ENCODE measurements at places on chromosomes 6 and 20. TPM values are rescaled to one million over a fixed set of nuclear protein-coding genes. Genes with fewer than 3 reads are reported as not detected.
A peak's percentile ranks its signal among the peaks of the same experiment; 100 is the strongest.

The VNN1 gene
- total RNA-seq: not detected

The PAQR8 gene
- total RNA-seq: 9.2 TPM

The WFDC5 gene
- total RNA-seq: not detected

The OR2B3 gene
- not detected for total RNA-seq

The LINC00237 gene
- not detected for total RNA-seq

The RIN2 gene
- not detected for total RNA-seq

The RNF146 gene
- total RNA-seq: 12.8 TPM

GRCh38 chr6:64831680-64832079 is 875.3 kb downstream of the EYS start:
- ATAC-seq: no peak

DNA sequence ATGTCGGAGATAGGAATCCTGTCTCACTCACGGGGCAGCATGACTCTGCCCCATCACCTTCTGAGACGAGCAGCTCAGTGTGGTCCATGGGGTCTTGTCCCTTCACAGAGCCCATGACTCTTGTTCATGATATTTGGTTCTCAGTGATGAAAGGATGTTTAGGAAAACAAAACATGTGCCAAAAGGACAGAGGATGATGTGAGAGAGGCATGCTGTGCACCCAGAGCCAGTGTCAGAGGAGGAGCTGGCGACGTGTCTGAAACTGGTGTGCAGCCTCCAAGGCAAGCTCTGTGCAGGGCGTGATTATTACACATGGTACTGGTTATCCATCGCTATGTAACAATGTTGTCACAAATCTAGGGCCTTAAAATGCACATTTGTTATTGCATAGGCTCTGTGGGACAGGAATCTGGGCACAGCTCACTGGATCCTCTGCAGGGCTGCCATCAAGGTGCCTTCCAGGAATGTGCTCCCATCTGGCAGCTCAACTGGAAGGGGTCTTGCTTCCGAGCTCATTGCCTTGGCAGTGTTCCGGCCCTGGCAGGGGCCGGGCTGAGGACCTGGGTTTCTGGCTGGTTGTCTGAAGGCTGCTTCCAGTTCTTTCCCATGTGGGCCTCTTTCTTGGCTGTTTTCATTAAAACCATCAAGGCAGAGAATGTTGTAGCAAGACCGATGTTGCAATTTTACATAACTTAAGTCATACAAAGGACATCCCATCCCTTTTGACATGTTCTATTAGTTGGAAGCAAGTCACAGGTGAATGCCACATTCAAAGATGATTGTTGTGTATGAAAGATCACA is 175.4 kb downstream of the ERMARD start:
- ATAC-seq: no peak

GRCh38 chr20:50655311-50655880 is 35.9 kb downstream of the RIPOR3 start:
- ATAC-seq: no peak

- no peak for ATAC-seq
Observed at GRCh38 chr6:44569131-44569530, 181.6 kb downstream of the CDC5L start.

- ATAC-seq: no peak
Observed at GRCh38 chr6:157361886-157362285, 19.1 kb upstream of the ZDHHC14 start.

- ATAC-seq: no peak
Observed at GRCh38 chr6:113181164-113181563, 676.0 kb upstream of the MARCKS start.

GRCh38 chr6:34489207-34489805 is 23.4 kb downstream of the PACSIN1 start:
- ATAC-seq: no peak

DNA sequence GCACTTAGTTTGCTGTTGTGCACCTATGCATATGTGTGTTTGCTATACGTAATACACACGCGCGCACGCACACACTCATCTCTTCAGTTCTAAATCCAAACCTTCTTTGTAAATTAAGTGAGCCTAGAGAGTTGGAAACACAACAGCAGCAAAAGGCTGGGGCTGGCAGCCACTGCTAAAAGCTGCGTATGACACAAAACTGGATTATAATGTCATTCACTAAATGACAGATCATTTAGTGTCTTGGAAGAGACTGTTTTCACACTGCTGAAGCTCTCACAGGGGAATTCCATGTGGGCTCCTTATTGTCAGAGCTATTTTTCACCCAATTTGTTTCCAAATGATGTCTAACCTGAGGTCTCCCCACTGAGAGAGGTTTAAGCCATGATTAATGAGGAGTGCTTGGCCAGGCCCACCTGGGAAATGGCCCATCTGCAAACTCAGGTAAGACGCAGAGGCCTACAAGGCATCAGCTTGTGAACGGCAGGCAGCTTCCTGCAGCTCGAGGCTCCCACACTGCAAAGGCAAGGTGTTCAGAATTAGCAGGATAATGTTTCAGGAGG is 94.2 kb downstream of the OLIG3 start:
- ATAC-seq: peak; percentile 95

GRCh38 chr6:15618685-15619084 is 44.1 kb downstream of the DTNBP1 start:
- ATAC-seq: no peak

- no peak for ATAC-seq
Observed at GRCh38 chr6:169177516-169178166, 76.0 kb downstream of the THBS2 start.

- ATAC-seq: no peak
Observed at GRCh38 chr6:90494067-90494780, 92.6 kb downstream of the MAP3K7 start.

DNA sequence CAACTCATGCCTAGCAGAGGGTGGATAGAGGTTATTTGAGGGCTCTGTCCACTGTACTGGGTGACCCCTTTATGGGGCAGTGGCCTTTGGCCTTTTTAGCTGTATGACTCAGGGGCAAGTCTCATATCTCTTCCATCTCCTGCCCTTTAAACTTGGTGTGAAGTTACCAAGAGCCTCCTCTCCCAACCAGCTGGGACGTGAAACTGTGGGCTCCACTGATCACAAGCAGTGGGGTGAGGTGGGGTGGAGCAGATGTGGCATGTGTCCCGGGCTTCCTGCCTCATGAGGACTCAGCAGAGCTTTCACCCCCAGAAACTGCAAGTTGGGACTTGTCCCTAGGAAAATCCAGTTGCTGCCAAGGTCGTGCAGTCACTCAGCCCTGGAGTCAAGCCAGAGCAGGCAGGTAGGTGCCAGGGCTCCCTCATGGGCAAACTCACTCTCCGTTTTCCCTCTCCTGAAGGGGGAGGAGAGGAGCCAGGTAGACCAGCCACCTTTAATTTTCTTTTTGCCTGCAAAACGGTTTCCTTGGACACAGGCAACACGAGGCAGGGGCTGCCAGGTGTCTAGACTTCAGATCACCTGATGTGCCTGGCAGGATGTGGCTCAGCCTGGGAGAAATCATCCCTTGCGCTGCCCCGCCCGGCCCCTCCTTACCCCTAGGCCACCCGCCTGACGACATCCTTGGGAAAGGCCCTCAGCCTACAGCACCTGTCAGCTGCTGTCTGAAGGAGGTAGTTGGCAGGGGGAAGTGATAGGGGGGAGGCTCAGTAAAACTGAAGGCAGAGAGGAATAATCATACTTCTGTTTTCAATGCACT is 4.0 kb downstream of the CDKN1A start:
- peak; percentile 31 for ATAC-seq
